Kasumi-1 (cell line): ENCODE measurements at places on chromosomes 4 and X.

DNA sequence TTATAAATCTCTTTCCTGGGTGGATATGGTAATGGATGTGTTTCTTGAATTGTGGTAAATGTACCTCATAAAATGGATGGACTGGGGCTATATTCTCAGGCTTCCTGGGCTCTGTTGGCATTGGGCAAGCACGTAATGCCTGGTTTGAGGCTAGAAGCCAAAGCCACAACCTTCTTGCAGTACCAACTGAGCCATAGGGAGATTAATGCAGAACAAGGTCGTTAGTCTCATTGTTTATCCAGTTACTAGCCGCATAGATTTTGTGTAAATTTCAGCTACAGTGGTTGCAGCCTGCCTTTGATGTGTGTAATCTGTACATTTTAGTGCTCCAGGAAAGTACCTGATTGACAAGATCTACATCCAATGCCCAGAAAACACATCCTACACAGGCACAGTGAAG lies 7.2 kb upstream of the LEF1 start:
- DNase-seq: no peak

GRCh38 chrX:7334253-7334935 lies 186.4 kb upstream of the PUDP start:
- no peak for DNase-seq

DNA sequence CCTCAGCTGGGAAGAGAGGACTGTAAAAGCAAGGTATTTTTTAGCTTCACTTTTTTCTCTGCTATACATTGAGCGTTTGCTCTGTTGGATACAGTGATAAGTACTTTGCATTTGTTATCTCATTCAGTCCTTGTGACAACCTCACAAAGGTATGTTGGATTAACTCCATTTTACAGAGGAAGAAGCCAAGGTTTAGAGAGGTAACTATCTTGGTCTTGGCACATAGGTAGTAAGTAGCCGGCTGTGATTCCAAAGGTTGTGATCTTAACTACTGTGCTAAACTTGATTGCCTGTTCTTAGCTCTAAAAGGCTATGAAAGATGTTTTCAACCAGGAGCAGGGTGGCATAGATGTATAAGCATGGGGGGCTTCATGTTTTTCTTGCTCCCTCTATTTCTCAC lies 134.4 kb downstream of the POLA1 start:
- DNase-seq: no peak

- no peak for DNase-seq
Observed at GRCh38 chr4:88398381-88398780, 19.7 kb downstream of the HERC6 start.

- no peak for DNase-seq
Observed at GRCh38 chrX:148270499-148270898, 229.9 kb upstream of the AFF2 start.

DNA sequence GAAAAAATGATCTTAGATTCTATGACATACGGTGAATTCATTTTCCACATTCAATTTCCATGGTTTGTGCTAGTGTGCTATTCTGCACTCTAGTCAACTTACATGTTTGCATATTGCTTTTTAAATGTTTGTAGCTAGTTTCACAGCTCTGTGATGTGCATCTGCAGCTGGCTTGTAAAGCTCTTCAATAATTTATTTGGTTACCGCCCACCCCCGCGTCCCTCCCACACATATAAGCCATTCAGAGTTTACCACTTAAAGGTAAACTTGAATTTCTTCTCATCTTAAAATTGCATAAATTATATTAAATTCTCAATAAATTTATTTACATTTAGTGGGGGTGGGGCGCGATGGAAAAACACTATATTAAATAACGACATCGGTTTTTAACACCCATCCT lies 291 bp upstream of the NBDY start:
- DNase-seq: no peak

- peak; percentile 31 for DNase-seq
Observed at GRCh38 chr4:153222707-153223426, 18.6 kb downstream of the TRIM2 start.

DNA sequence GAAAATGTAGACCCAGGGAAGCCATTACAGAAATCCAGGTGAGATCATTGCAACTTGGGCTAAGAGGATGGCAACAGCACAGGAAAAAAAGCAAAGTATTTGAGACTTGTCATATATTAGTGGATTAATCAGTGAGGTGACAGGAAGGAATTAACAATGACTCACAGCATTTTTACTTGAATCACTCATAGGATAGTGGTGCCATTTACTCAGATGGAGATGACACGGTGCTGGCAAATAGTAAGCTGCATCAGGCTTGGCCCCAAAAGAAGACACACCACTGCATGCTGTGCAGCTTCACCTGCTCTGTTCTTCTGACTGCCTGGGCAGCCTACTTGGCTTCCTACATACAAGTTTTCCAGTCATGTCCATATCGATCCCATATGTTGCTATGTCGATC lies 144.8 kb downstream of the FRYL start:
- DNase-seq: no peak

DNA sequence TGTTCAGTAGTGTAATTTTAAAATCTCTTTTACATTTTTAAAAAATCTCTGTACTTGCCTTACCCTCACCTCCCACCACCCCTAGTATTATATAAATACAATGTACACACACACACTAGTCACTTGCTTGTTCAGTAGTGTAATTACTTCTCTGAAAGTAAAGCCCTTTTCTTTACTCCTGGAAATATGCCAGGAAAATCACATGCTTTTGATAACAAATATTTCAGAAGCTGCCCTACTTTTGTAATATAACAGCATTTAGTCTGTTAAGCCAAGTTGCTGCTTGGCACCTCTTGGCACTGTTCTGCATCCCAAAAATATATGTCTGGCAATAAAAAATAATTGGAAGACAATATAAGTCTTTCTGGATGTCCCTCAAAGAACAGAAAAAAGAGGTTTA lies 172.8 kb upstream of the APOOL start:
- DNase-seq: no peak

DNA sequence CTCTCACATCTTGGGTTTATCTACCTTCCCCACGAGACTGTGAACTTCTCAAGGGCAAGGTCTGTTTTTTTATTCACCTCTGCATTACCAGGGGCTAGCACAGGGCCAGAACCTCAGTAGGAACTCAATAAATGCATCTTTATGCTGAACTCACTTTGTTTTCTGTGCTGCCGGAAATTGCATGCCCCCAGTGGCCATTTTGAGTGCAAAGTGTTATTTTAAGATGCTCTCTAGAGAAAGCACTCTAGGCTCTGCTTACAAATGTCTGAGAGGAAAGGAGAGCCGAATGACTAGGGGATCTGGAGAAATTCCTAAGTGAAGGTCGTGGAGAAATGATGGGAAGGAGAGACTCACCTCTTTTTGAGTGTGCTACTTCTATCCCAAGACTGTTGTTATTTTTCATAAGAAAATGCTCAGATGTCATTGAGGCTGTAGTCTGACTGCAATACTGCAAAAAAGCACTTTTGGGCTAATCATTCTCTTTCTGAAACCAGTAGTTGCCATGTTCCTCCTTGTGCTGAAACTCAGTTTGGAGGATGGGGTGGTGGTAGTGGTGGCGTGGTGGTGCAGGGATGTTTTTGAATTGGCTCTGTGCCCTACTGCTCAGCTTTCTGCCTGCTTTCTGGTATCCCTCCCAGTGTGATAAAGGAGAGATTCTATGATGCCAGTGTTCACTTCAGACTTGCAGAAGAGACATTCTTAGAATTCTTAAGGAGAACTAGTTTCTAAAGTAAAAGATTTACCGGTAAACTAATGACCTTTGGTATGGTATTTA lies 41.3 kb downstream of the DOCK11 start:
- peak; percentile 31 for DNase-seq

DNA sequence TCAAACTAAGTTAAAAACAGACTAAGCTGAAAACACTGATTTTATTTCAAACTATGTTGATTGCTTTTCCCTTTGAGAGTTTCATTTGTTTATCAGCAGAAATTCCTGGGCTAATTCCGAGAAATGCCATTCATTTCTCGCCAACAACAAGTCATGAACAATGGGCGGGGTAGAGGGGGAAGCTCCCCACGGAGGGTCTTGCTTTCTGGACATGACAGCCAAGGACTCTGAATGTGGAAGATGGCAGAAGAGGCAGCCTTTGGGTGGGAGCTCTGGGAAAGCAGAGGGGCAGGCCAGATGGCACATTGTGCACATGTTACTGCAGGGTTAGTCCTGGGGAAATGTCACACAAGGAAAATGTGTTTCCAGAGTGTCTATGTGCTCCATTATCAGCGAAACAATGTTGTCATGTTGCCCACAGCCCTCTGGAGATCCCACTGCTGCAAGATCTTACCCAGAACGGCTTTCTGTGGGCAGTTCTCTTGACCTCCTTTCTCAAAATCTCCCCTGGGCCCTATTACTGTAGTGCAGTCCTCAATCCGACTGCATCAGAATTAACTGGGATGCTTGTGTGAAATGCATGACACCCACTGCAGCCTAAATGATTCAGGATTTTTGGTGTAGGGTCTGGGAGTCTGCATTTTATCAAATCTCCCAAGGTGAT lies 45.0 kb downstream of the CHRDL1 start:
- no peak for DNase-seq

DNA sequence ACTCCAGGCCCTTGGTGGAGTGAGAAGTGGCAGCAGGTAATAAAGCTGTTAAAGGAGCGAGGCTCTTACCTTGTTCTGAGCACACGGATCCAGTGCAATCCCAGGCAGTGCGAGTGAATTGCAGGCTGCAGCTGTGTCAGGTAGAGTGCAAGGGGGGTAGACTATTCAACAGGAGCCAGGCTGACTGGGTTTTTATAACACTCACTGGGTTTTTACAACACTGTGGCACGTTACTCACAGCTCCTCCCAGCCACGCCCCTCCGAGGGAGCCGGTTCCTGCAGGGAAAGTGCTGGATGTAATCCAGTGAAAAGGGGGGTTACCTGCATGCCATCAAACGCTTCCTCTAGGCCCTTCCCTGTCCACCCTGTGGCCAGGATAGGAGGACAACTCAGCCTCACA lies 358 bp downstream of the FGFBP1 start:
- no peak for DNase-seq

DNA sequence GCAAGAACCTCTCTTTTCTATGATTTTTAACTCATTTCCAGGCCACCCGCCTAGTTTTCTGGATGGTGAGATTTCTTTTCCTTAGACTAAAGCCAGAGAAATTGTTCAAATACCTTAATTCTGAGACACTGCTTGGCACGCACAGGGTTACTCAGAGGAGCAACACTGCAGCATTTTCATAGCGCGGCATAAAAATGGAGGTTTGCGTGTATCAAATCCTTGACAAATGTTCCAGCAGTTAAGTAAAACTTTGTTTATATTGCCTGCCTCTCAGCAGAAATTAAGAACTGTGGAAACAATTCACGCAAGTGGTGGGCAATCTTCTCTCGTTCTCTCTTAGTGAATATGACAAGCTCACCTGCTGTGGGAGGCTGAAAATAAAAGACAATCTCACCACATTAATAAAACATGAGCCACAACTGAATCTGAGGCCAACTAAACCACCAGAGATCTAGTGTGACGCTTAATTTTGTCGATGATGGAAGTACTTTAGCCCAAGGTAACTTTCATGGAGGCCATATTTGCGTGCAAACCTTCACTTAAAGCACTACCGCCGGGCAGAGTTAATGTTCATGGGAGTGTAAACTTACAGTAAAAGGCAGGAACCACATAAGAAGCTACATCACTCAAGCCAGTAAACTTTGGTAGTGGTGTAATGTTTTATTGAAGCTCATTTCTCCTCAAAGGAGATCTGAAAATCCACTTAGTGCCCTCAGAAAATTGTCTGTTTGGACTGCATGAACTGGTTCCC lies 894.8 kb upstream of the EPHA5 start:
- no peak for DNase-seq

DNA sequence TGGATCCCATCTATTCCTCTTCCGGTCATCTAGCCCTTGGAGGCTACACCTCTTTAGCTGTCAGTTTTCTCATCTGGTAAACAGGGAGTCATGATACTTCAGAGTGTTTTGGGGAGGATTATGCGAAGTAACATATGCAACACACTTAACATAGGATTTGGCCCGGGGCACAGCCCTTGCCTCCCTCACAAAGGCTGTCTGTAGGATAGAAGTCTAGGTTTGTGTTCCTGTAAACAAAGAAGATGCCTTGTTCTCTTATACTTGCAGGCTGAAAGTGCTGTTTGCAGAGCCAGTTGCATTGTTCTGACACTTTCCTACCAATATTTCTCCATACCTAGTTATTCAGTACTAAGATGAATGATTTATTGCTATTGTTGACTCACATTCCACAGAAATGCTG lies 2.2 kb upstream of the APELA start:
- no peak for DNase-seq

DNA sequence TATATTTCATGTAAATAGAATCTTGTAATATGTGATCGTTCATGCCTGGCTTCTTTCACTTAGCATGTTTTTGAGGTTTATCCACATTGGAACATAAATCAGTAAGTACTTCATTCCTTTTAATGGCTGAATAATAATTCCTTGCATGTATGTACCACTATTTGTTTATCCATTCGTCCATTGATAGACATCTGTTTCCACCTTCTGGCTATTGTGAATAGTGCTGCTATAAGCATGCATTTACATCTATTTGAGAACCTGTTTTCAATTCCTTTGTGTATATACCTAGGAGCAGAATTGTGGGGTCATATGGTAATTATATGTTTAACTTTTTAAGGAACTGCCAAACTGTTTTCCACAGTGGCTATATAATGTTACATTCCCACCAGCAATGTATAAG lies 356.7 kb upstream of the DIPK2B start:
- no peak for DNase-seq

- no peak for DNase-seq
Observed at GRCh38 chr4:169229571-169230028, 41.2 kb downstream of the SH3RF1 start.

DNA sequence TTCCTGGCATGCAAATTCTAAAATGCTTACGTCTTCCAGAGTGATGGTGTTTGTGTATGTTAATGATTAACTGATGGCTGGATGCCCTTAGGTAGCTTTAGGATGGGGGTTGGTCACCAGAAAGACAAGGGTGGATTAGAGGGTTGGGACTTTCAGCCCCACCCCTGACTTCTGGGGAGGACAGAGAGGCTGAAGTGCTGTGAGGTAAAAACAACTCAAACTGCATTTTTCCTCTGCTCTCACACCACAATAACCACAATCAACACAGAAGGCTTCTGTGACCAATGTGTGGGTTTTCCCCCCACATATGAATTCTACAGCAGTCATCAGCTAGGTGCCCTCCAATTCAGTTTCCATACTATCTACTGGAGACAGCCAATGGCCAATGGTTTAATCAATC lies 18.7 kb upstream of the DDIT4L start:
- DNase-seq: no peak

DNA sequence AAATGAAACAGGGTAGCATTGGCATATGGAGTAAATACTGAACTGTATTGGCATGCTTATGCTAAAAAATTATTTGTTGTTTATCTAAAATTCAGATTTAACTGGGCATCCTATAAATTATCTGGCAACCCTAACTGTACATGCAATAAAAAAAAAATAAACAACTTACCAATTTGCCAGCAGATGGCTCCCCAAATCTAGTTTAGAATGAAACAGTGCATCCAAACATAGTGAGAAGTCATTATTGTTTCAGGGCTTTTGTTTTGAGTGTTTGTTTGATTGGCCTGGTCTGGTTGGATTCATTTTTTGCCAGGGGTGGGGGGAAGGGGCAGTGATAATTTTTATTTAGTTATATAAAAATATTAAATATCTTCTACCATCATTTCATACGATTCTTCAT lies 12.8 kb upstream of the NSUN7 start:
- DNase-seq: peak; percentile 73
